CD4-positive, alpha-beta memory T cell (primary cell): ENCODE measurements at places on chromosomes 7 and 10. TPM values are rescaled to one million over a fixed set of nuclear protein-coding genes. Genes with fewer than 3 reads are reported as not detected.
A peak's percentile ranks its signal among the peaks of the same experiment; 100 is the strongest.

DNA sequence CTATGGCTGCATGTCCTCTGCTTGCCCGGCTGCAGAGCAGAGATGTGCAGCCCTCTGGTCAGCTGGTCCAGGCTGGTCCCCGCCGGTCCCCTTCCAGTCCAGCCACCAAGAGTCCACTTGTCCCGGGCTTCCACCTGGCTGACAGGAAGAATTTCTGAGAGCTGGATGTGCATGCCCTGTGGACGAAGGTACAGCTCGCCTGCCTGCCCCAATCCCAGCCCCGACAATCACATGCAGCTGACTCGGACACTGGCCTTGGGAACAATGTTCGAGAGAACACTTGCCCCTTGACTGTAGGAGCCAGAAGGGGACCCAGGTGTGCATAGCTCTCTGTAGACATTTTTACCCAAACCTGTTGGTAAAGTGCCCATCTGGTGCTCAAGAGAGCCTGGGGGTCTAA lies 11.8 kb downstream of the AVPI1 start:
- DNase-seq = no peak

DNA sequence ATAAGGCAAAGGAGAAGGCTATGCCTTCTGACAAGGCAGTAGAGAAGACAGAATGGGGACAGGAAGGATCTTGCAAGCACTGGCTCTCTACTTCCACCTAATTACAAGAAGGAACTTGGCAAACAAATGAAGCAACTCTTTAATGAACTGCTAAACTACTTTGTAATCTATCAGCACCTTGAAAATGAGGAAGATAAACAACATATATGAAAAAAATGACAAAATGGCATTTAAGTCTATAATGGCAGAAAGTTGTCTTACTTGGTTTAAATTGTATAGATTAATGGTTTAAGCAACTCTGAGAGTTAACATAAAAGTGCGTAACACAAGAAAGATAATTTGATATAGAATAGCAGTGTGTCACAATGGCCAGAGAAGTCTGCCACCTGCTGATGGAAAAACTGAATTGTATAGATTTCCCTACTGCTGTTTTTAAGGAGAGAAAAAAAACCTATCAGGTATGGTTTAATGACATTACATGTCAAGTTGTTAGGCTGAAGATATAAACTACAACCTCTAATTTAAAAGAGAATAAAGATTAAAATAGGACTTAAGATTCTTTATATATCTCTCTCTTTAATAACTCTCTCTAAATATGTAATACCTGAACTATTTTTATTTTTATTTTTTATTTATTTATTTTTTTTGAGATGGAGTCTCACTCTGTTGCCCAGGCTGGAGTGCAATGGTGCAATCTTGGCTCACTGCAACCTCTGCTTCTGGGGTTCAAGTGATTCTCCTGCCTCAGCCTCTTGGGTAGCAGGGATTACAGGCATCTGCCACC lies 11.8 kb downstream of the NT5C3A start:
- peak; percentile 53 for DNase-seq

GRCh38 chr7:106110885-106111654 lies 1.0 kb downstream of the SYPL1 start:
- DNase-seq = peak; percentile 20

- no peak for DNase-seq
These were observed 1.8 kb downstream of the PARP12 start for GRCh38 chr7:140060788-140061606.

GRCh38 chr10:103479135-103479534 lies at the start of gene CALHM3:
CALHM3 (minus strand) TSS chr10:103479240; CDS start chr10:103479032, 208 bp downstream.
- no peak for DNase-seq

NACAD gene
- not detected for total RNA-seq

- no peak for DNase-seq
These were observed 17.4 kb downstream of the RBP3 start for GRCh38 chr10:47365431-47366180.

UCN3 gene
- not detected for total RNA-seq

- no peak for DNase-seq
These were observed 79.2 kb downstream of the APBB1IP start for GRCh38 chr10:26517141-26517867.

GRCh38 chr7:108454674-108455550 lies 1.3 kb downstream of the NRCAM start:
- DNase-seq = no peak

GRCh38 chr10:102627736-102628293 lies 16.5 kb upstream of the TRIM8 start:
- no peak for DNase-seq

- DNase-seq = no peak
These were observed 16.5 kb downstream of the SPAM1 start for GRCh38 chr7:123941391-123942180.

DNA sequence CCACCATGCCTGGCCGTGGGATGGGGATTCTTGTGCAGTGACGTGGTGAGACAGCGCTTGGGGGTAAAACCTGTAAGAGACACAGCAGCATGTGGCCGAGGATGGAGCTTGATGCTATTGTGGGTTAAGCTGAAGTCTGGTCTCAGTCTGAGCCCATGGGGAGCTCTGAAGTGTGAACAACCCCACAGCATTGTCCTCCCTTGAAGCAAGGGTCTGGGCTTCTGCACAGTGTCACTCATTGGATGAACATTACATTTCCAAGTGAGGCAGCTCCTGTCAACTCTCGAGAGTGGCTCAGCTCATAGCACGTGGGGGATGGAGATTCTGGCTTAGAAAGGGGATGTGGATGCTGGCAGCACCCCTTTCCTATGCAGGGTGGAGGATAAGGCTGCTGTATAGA lies 32.2 kb upstream of the ZNF438 start:
- DNase-seq = no peak

LBX1 gene
- not detected for total RNA-seq

GRCh38 chr10:14423111-14423744 lies 92.5 kb upstream of the FRMD4A start:
- no peak for DNase-seq

DNA sequence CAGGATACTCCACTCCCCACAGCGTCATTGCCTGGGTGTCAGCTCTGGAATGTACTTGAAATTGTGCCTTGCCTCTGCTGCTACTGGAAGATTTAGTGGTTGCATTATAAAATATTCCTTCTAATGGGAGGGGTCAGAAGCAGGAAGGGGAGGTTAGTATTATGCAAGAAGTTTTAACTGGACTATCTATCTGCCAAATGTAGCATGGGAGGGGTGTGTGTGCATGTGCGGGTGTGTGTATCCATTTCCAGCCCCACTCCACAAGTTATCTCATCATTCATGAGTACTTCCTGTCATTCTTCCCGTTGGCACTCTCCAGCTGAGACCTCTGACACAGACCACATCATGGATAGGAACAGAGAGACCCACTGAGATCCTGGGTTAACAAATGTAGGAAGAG lies 13.4 kb downstream of the MBL2 start:
- DNase-seq = no peak

DNA sequence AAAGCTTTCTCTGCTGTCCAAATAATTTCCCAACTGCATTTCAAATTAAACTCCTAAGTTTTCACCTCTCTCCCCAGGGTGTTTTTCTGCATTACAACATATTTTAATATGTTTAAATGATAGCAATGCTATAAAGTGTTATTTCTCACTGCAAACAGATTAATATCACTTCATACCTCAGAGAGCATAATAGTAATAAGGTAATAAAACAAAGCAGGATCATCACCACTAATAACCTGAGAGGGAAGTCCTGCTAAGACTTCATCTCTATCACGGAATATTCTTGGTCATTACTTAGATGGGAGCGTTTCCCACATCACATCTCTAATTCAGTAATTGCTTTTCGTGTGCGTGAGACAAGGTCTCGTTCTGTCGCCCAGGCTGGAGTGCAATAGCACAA lies 168.8 kb downstream of the PARD3 start:
- DNase-seq = no peak

GRCh38 chr10:8283986-8284385 lies 229.5 kb downstream of the GATA3 start:
- no peak for DNase-seq

- no peak for DNase-seq
These were observed 276.1 kb downstream of the ELFN1 start for GRCh38 chr7:1946025-1946772.

AIMP2 gene
- total RNA-seq = 10.7 TPM

GRCh38 chr10:132704008-132704814 lies 81.7 kb downstream of the NKX6-2 start:
- no peak for DNase-seq

DNA sequence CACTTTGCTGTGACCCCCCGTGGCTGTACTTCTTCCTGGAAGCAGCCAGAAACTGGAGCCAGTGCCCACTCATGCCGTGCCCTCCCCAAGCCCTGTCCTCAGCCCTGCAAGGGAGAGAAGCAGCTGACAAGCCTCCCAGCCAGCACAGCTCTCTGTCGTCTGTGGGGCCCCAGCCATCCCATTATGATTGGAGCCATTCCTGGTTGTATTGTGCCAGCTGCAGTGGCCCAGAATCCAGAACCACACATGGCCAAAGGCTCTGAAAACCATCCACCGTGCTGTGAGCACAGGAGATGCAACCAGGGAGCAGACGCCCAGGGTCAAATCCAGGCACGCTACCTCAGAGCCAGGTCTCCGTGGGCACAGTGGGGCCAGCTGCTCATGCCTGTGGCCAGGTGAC lies 18.7 kb downstream of the GRID2IP start:
- DNase-seq = no peak

- no peak for DNase-seq
These were observed 9.7 kb downstream of the ABCA13 start for GRCh38 chr7:48180981-48181380.

HOGA1 gene
- not detected for total RNA-seq

GRCh38 chr7:88208521-88208920 lies 11.3 kb downstream of the SRI start:
- no peak for DNase-seq

- DNase-seq = no peak
These were observed 126.7 kb downstream of the RGS10 start for GRCh38 chr10:119415536-119416503.

- DNase-seq = no peak
These were observed 30.4 kb downstream of the PDLIM1 start for GRCh38 chr10:95260397-95260881.

MARCHF5 gene
- total RNA-seq = 40.8 TPM

WEE2 gene
- total RNA-seq = not detected

SLC26A5 gene
- not detected for total RNA-seq

ANKRD61 gene
- total RNA-seq = not detected
